ENCODE measurements at places on chromosomes 6 and 20.

GRCh38 chr6:26195924-26196845 lies 109.0 kb downstream of the HFE start:
- peak; percentile 26 for DNase-seq

GRCh38 chr6:10964684-10965083 lies 77.8 kb downstream of the SYCP2L start:
- no peak for DNase-seq

DNA sequence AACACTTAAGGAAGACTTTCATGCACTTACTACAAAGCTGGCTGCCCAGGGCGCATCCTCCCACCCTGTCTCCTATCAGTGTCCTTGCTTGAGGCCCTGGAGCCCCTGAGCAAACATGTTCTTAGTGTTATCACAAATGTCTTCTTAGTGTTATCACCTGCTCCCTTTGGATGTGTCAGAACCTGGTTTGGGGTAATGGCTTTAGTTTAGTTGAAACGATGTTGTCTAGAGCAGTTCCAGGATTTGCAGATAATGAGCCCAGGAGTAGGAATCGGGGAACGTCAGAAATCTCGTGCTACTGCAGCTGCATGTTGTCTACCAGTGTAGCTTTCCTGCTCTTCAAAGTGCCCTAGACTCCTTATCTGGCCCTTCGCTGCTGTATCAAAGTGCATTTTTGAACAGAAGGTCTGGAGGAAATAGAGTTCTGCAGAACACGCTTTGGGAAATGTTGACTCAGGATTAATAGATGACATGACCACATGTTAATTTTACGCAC lies 69.6 kb downstream of the PHACTR2 start:
- DNase-seq = no peak

GRCh38 chr20:48886811-48887210 lies 34.7 kb upstream of the ARFGEF2 start:
- DNase-seq = no peak

- DNase-seq = peak; percentile 7
Measured at GRCh38 chr20:20410678-20411077, 42.8 kb downstream of the INSM1 start.

DNA sequence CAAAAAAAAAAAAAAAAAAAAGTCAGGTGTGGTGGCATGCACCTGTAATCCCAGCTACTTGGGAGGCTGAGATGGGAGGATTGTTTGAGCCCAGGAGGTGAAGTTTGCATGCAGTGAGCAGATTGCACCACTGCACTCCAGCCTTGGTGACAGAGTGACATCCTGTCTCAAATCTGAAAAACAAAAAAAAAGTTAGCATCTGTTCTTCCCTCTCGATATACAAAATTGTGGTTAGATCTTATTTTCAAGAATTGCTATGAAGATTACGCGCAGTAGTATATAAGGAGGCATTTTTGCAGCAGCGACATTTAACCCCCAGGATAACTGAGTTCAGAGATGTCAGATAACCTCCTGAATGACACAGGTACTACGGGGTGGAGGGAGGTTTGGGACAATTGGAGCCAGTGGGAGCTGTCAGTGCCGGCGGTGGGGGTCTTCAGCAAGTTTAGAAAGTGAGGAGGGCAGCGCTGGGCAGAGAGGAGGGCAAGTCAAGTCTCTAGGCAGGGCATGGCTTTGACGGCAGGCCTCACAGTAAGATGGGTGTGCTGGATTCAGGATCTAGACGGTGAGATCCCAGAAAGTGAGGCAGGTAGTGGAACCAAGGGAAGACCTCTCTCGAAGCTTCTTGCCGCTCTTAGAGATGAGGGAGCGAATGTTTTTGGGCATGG lies 26.2 kb upstream of the MRPS18A start:
- no peak for DNase-seq

GRCh38 chr6:136822046-136822375 lies 381 bp upstream of the PEX7 start:
- DNase-seq = peak; percentile 60

- no peak for DNase-seq
Measured at GRCh38 chr6:170346649-170347048, 40.1 kb downstream of the FAM120B start.

- DNase-seq = peak; percentile 70
Measured at GRCh38 chr20:37526238-37526838, 1.3 kb downstream of the BLCAP start.

GRCh38 chr6:160431226-160431625 lies 83.0 kb downstream of the SLC22A3 start:
- DNase-seq = peak; percentile 86

GRCh38 chr6:91132461-91132860 lies 545.6 kb upstream of the MAP3K7 start:
- DNase-seq = no peak

GRCh38 chr20:63103402-63104311 lies 96.9 kb upstream of the BHLHE23 start:
- peak; percentile 7 for DNase-seq

GRCh38 chr20:58294497-58295455 lies 14.7 kb upstream of the RAB22A start:
- DNase-seq = no peak

- no peak for DNase-seq
Measured at GRCh38 chr20:21004386-21005076, 101.6 kb downstream of the LINC00237 start.

- DNase-seq = no peak
Measured at GRCh38 chr6:160420253-160420968, 72.2 kb downstream of the SLC22A3 start.

DNA sequence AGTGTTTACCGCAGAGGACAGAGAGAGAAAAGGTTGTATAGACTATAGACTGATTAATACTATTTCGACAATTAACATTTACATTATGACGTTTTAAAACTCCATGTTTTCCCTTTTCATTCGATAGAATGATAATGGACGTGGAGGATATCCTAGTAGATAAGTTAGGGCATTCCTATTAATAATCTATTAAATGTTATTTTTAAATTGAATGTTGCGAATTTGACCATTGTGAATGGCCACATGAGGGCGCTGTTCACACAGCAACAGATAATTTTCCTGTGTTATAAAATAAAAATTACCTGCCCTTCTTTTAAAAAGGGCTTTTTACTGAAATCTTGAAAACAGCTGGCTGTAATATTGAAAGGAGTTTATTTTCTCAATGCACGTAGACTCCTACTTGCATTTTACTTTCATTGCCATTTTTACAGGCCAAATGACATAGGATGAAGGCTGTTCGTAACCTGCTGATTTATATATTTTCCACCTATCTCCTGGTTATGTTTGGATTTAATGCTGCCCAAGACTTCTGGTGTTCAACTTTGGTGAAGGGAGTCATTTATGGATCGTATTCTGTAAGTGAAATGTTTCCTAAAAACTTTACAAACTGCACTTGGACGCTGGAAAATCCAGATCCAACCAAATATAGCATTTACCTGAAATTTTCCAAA lies 3.3 kb downstream of the ADGRB3 start:
- DNase-seq = peak; percentile 74

DNA sequence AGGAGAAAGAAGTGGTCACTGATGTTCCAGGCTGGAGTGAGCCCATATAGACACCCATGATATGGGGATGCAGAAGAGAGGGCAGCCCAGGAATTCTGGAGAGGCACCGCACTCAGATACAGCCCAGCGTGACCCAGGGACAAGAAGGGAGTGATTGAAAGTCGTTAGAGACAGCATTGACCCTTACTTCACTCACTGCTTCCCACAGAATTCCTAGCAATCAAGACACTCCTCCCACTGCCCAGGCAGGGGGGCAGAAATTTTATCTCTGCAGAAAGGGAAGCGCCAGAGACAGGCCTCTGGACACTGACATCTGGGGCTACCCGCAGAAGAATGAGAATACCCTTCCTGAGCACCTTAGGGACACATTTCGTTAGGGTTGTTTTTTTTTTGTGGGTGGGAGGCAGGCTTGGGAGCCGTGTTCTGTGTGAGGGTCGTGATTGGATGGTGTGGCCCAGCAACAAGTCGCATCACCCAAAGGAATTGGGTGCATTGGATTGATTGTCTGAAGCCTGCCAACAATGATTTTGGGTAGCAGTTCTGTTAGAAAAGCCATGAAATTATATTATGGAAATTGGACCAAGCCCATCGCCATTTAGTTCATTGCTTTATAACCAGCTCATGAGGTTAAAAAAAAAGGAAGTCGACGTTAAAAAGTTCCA lies 45.9 kb upstream of the MAP3K4 start:
- peak; percentile 31 for DNase-seq

- DNase-seq = no peak
Measured at GRCh38 chr20:44956410-44956809, 3.8 kb downstream of the TOMM34 start.

DNA sequence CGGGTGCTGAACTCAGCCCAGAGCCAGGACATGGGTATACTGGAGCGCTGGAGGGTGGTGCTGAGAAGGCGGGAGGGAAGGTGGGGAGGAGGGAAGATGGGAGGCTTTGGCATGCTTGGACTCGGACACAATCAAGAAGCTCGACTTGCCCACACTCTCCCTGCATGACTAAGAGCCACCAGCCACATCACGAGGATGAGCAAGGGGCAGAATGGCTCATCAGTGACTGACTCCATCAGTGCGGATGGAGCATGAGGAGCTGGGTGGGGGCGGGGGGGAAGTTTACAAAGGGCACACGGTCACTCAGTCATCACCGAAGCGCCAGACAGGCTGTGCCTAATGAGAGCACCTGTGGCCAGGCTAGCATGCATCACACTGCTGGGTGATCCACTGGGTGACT lies 222.8 kb downstream of the KIF16B start:
- peak; percentile 20 for DNase-seq

All from choroid plexus epithelial cell (primary cell).